Osteoblast (primary cell): ENCODE measurements at places on chromosomes 5 and 9.

DNA sequence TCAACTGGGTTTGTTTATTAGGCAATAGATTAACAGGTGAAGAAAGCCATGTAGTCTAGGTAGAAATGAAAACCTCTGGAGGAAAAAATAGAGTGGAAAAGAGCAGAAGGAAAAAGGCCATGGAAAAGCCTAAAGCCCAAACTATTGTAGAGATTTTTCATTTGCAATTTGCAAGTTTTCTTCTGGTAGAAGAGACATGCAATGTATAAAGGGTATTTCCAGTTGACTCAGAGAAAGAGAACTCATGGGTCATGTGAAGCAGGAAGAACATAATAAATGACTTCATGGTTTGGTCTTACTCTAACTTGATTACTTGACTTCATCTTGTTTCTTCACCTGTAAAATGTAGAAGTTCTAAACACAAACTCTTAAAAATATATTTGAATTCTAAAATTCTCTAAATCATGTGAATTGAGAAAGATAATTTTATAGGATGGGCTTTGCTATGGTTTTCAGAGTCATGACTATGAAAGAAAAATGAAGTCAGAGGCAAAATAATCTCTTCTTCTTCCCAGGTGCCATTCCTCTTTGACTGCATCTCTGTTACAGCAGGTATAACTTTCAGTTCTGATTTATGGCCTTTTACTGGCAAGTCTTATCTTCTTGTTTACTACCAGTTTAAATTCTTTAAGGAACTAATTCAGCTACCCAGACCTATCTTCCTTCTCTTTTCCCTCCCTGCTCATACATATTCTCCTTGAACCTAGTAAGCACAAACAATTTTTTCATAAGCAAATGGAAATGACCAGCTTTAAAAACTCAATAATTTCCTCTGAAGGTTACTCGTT is 47.7 kb upstream of the TMC1 start:
- peaks cover 14% of the 10 kb centered on the region for H3K4me1 ChIP-seq
- H3K36me3 ChIP-seq = no peaks in the 10 kb centered on the region
- no peaks in the 10 kb centered on the region for H3K27me3 ChIP-seq
- H3K27ac ChIP-seq = peak overlapping the region; percentile 68

DNA sequence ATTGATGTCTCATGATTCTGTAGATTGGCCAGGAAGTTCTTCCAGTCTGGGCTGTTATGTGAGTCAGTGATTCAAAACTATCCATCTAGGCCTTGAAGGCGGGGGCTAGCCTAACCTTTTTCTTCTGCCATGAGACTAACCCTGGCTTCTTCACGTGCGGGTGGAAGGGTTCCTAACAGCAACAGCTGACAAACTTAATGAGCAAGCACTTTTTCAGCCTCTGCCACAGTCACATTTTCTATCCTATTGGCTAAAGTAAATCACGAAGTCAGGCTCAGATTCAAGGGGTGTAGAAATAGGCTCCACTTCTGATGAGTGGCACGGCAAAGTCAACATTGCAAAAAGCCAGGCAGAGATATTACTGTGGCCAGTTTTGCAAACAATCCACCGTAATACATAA is 68.4 kb downstream of the STK32A start:
- DNase-seq = peak; percentile 42
- no peaks in the 10 kb centered on the region for H3K27me3 ChIP-seq
- peak overlapping the region; percentile 88 for H3K27ac ChIP-seq
- peak overlapping the region; percentile 38 for H3K4me3 ChIP-seq
- no peaks in the 10 kb centered on the region for H3K36me3 ChIP-seq

DNA sequence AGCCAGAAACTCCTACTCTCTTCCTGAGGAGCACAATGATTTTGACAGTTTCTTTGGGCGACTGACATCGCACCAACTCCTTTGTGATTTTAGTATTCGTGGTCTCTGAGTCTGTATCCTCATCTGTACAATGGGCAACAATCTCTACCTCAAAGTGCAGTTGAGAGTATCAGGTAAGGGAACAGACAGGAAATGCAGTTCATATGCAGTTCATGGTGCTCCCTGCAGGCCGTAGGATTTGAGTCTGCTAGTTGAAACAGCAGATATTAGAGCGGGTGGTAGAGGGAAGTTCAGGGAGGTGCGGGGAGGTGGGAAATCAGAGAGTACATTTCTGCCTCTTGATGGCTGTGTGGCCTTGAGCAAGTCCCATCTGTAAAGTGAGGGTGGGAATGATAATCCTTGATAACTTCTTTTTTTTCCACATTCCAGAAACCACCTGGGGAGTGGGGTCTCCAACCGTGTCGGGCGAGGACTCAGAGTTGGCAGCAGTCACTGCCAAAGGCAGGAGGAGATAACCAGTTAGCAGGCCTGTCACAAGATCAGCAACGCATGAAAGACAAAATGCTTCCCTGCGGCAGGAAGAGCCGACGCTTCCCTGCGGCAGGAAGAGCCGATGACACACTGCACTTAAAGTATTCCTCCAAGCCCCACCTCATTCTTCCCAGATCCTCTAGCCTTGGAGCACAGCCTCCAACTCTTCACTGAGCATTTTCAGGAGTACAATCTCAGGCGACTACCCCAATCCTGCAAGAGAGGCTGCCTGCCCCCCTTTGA is 6.0 kb upstream of the NEK6 start:
- no peaks in the 10 kb centered on the region for H3K36me3 ChIP-seq
- no peak overlapping the region for H3K4me3 ChIP-seq
- H3K4me1 ChIP-seq = peaks cover 21% of the 10 kb centered on the region

DNA sequence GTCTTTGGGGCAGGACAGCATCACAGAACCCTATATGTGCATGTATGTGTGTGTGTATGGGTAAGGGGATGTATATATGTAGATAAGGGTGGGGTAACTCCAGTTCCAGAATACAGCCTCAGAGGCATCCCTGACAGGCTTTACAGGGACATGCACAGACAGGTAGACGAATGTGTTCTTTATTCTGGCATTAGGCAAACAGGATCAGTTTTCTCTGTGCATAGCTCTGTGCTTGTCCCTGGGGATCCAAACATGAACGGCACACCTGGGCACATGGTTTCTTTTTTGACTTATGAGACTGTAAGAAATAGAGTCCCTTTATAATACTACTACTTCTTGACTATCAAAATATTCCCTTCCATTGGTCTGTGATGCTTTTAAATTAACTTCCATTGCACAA is 120.6 kb downstream of the TRIO start:
- H3K27me3 ChIP-seq = no peaks in the 10 kb centered on the region
- H3K4me3 ChIP-seq = no peak overlapping the region
- DNase-seq = no peak

- H3K4me3 ChIP-seq = no peak overlapping the region
- no peaks in the 10 kb centered on the region for H3K36me3 ChIP-seq
- H3K27ac ChIP-seq = peak overlapping the region; percentile 15
- H3K4me1 ChIP-seq = no peaks in the 10 kb centered on the region
These were observed 671.0 kb downstream of the DMRTA1 start for GRCh38 chr9:23117616-23118015.

DNA sequence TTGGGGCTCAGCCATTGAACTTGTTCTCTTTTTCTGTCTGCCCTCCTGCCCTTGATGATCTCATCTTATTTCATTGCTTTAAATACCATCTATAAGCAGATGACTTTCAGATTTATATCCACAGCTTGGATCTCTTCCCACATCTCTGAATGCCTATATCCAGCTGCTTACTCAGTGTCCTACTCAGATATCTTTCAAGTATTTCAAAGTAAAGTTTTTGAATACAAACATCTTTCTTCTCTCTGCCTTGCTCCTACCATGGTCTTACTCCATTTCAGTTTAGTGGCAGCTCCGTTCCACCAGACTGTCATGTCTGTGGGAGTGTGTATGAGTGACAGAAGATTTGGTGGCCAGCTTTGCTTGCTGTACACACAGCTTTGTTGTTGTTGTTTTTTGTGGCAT is 59.7 kb downstream of the ERBIN start:
- no peak overlapping the region for H3K4me3 ChIP-seq
- no peaks in the 10 kb centered on the region for H3K27me3 ChIP-seq

DNA sequence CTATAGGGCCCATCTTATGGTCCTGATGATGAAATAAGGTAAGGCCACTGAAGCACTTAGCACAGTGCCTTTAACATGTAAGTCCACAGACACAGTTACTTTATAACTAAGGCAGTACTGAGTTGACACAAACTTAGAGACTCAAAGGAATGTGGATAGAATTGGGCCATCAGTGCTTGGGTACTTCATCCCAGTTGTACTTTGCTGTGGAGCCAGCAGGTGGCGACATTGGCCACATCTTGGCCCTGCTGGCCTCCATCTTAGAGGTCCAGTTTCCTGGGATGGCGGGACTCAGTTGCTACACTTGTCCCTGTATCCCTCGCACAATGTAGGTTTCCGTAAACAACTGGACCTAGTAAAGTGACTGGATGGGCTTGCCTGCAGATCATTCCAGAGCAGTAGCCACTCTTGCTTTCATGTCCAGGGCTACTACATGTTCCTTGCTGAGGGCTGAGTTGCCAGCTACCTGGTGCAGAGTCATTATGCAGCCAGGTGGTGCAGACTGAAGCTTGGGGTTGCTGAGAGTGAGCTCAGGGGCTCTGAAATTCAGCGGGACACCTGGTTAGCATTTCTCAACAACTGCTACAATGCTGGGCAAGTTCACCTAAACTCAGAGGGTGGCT is 10.6 kb downstream of the MTAP start:
- no peaks in the 10 kb centered on the region for H3K27me3 ChIP-seq
- peak overlapping the region; percentile 43 for H3K27ac ChIP-seq

GRCh38 chr9:134698587-134699342 is 57.2 kb downstream of the COL5A1 start:
- peaks cover 62% of the 10 kb centered on the region for H3K36me3 ChIP-seq
- H3K27me3 ChIP-seq = no peaks in the 10 kb centered on the region
- no peak overlapping the region for H3K4me3 ChIP-seq
- DNase-seq = peak; percentile 98
- H3K27ac ChIP-seq = no peak overlapping the region

DNA sequence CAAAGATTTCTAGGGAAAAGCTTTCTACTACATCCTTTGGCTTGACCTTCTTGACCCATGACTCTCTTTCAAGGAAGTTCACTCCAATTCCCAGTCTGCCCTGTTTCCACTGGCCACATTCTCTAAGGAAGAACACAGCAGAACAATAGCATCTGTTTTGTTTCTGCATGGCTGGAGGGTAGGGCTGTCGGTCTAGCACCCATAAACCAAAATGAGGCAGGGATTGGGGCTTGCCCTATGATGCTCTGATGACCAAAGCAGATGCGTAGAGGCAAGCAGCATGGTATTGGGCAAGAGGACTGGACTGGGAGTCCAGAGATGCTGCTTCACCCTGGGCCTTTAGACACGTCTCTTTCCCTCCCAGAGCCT is 24.1 kb downstream of the GOLGA2 start:
- peaks cover 12% of the 10 kb centered on the region for H3K36me3 ChIP-seq
- H3K4me1 ChIP-seq = no peaks in the 10 kb centered on the region
- no peaks in the 10 kb centered on the region for H3K27me3 ChIP-seq
- no peak overlapping the region for H3K27ac ChIP-seq

- H3K27me3 ChIP-seq = peaks cover 5% of the 10 kb centered on the region
- DNase-seq = no peak
- H3K27ac ChIP-seq = peak overlapping the region; percentile 59
- H3K4me3 ChIP-seq = no peak overlapping the region
- H3K36me3 ChIP-seq = no peaks in the 10 kb centered on the region
These were observed 438.6 kb upstream of the MPDZ start for GRCh38 chr9:13718086-13718485.

GRCh38 chr5:119285070-119285916 is 70.5 kb upstream of the TNFAIP8 start:
- H3K36me3 ChIP-seq = no peaks in the 10 kb centered on the region
- no peak overlapping the region for H3K4me3 ChIP-seq
- DNase-seq = peak; percentile 54
- no peaks in the 10 kb centered on the region for H3K27me3 ChIP-seq
- H3K4me1 ChIP-seq = peaks cover 23% of the 10 kb centered on the region

DNA sequence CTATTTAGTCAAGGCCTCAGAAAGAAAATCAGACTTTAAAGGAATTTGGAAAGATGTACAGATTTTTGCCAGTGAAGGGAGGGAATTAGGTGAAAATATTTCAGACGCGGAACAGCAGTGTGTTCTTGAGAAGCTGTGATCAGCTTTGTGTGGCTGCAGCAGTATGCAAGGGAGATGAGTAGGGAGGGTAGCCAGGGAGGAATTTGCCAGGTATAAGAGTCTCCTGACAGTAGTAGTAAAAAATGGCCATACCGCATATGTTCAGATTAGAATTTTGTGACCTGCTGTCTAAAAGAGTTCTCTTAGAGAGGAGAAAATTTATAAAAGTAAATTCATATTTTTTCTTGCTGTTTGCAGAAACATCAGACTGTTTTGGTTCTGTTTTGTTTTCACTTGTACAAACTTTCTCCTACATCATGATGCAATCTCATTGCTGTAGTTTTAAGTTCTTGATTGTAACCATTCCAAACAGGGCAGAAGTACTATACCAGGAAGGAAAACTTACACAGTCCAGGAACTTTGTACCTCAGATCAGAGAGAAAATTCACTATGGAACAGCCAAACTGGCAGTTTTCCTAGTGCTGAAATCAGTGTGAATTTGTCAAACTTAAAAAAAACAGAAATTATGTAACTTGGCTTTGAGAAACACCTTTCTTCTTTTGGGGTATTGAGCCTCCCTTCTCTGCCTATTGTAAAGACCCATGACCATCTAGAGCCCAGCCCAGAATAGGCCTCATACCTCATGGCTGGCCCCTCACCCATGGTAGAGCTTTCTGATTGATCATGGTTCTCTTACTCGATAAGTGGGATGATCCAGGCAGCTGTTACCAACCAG is 78.4 kb upstream of the NR3C1 start:
- H3K4me1 ChIP-seq = no peaks in the 10 kb centered on the region
- no peak for DNase-seq
- no peak overlapping the region for H3K4me3 ChIP-seq
- no peaks in the 10 kb centered on the region for H3K36me3 ChIP-seq
- no peaks in the 10 kb centered on the region for H3K27me3 ChIP-seq

DNA sequence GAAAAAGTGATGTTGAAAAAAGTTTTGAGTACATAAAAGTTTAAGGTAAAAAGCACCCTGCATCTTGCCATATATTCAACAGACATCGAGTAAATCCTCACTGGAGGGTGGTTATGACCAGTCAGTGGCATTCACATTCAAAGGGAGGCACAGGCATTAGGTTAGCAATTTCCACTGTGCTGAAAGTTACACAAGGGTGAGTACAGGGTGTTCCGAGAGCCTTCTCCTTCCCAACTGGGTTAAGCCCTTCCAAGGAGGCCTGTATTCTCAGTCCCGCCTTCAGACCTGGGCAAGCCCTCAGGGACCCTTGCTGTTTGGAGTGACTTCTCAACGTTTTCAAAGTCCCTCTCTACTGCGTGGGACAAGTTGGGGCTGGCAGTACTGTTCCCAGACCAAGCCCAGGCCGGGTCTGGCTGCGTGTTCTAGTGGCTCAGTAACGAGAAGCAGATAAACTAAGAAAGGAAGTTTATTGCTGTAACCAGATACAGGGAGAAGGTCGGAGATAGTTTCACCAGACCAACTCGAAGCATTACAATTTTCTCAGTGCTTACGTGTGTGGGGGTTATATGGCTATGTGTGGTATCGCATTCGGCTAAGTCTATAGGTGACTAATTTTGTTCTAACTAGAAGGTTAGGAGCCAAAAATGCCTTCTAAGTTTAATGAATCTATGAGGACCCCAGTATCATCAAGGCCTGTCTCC is 13.0 kb upstream of the SETX start:
- no peaks in the 10 kb centered on the region for H3K36me3 ChIP-seq
- DNase-seq = no peak
- H3K27me3 ChIP-seq = no peaks in the 10 kb centered on the region
- H3K4me3 ChIP-seq = no peak overlapping the region
- no peaks in the 10 kb centered on the region for H3K4me1 ChIP-seq
